ENCODE measurements at places on chromosomes 5 and 9. TPM values are rescaled to one million over a fixed set of nuclear protein-coding genes. Genes with fewer than 3 reads are reported as not detected.

GRCh38 chr5:67875601-67876000 is 340.0 kb upstream of the PIK3R1 start:
- DNase-seq, result no peak

GRCh38 chr5:151683444-151683843 is 3.3 kb downstream of the SPARC start:
- no peak for DNase-seq

GRCh38 chr9:109721001-109721400 is 59.0 kb upstream of the PALM2AKAP2 start:
- DNase-seq, result no peak

SLC36A1 gene
- 2.1 TPM for total RNA-seq

BNC2 gene
- 0.12 TPM for total RNA-seq

SAPCD2 gene
- total RNA-seq, result 51.2 TPM

Data from Caki2 (cell line).